ENCODE measurements at places on chromosomes 6 and 20. TPM values are rescaled to one million over a fixed set of nuclear protein-coding genes. Genes with fewer than 3 reads are reported as not detected.

DNA sequence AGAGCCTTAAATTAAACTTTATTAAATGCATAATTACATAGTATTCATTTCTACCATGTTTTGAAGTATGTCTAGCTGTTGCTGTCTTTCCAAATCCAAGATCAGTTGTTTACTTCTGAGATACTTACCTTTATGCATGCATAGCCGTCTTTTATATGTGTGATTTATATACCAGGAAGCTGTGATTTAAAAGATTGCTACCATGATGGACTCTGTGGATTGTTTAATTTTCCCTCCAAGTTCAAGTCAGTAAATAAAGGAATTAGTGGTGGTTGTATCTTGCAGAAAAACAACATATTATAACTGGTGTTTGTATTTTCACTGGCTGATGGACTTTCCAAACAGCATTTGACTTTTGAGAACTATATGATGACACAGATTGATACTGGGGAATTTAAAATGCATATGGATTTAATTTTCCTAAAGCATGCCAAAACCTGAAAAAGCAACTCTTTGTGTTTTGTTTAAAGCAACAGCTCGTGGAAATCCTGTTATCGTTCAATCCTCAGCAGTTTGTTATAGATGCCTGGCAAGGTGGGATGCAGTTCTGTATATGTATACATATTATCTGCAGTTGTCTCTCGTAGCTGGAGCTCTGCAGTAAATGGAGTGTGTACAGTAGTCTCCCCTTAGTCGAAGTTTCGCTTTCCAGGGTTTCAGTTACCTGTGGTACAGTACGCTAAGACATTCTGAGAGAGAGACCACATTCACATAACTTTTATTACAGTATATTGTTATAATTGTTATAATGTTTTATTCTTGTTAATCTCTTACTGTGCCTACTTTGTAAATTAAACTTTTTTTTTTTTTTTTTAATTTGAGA lies 77.1 kb downstream of the CBFA2T2 start:
- H3K27ac ChIP-seq: no peak overlapping the region
- H3K4me1 ChIP-seq: 0 out of 2 replicates have a peak, but pooled peaks cover under 1% of the 10 kb centered on the region
- H3K4me3 ChIP-seq: no peak overlapping the region
- DNase-seq: no peak
- no peaks in the 10 kb centered on the region for H3K27me3 ChIP-seq
- no peaks in the 10 kb centered on the region for H3K36me3 ChIP-seq

GRCh38 chr20:37072293-37073196 lies 23.3 kb downstream of the RBL1 start:
- H3K4me1 ChIP-seq: no peaks in the 10 kb centered on the region
- DNase-seq: no peak
- no peak overlapping the region for H3K4me3 ChIP-seq
- H3K27ac ChIP-seq: no peak overlapping the region

DNA sequence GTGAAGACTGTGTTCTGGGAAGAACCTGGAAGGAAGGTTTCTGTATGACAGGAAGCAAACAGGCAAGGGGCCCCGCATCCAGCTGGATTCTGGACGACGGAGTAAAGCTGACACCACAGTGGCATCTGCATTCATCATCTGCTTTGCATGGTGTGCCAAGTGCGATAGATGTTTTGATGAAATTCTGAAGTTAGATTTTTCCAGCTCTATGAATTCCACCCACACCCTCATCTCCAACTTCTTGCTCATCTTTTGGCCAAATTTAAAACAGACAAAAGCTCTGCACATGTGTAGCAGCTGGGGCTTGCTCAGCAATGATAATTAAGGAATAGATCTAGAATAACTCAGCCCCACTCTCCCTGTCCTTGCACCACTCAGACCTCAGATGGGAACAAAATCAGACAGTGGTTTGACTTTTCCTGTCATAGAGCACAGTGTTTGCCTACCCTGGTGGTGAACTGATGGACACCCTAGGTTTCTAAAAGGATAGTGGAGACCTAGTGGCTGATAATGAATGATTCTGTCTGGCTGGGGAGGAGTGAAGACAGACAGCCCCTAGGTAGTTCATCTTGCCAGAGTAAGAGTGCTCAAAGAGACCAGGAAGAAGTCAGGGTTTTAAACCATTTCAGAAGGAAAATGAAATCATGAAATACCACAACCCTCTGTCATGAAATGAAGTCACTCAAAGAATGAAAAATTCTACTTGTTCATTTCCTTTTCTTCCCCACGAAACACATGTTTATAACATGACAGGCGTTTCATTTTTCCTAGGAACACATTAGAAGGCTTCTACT lies 85.8 kb downstream of the BCAS1 start:
- no peak for DNase-seq
- no peak overlapping the region for H3K27ac ChIP-seq
- H3K4me1 ChIP-seq: no peaks in the 10 kb centered on the region
- no peaks in the 10 kb centered on the region for H3K36me3 ChIP-seq
- no peak overlapping the region for H3K4me3 ChIP-seq

GRCh38 chr6:47160702-47161101 lies 118.6 kb upstream of the ADGRF1 start:
- no peak for DNase-seq
- H3K27ac ChIP-seq: peak overlapping the region; percentile 90
- H3K4me1 ChIP-seq: peaks cover 49% of the 10 kb centered on the region
- H3K36me3 ChIP-seq: peaks cover 20% of the 10 kb centered on the region

Gene FAM217A
- not detected for total RNA-seq

- no peak overlapping the region for H3K4me3 ChIP-seq
- H3K4me1 ChIP-seq: no peaks in the 10 kb centered on the region
- no peak for DNase-seq
- no peaks in the 10 kb centered on the region for H3K36me3 ChIP-seq
- no peak overlapping the region for H3K27ac ChIP-seq
Measured at GRCh38 chr6:111750753-111751673, 122.2 kb downstream of the FYN start.

Gene VSTM2L
- total RNA-seq: 2.3 TPM

Gene SPATS1
- not detected for total RNA-seq

DNA sequence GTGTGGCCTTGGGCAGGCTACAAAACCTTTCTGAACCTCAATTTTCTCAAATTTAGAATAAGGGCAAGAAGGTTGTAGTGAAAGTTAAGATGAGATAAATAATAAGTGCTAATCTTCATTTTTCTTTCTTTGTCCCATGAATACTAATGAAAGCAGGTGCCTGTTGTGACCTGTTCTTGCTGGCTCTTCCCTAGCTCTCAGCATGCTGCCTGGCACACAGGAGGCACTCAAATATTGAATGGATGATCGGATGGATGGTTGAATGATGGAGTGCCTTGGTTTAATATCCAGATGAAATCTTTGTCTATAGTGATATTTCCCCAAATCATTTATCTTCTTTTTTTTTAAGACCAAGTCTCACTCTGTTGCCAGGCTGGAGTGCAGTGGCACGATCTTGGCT lies 15.0 kb downstream of the PBOV1 start:
- H3K27ac ChIP-seq: no peak overlapping the region
- DNase-seq: no peak
- no peaks in the 10 kb centered on the region for H3K4me1 ChIP-seq
- no peaks in the 10 kb centered on the region for H3K27me3 ChIP-seq
- no peaks in the 10 kb centered on the region for H3K36me3 ChIP-seq
- H3K4me3 ChIP-seq: no peak overlapping the region

DNA sequence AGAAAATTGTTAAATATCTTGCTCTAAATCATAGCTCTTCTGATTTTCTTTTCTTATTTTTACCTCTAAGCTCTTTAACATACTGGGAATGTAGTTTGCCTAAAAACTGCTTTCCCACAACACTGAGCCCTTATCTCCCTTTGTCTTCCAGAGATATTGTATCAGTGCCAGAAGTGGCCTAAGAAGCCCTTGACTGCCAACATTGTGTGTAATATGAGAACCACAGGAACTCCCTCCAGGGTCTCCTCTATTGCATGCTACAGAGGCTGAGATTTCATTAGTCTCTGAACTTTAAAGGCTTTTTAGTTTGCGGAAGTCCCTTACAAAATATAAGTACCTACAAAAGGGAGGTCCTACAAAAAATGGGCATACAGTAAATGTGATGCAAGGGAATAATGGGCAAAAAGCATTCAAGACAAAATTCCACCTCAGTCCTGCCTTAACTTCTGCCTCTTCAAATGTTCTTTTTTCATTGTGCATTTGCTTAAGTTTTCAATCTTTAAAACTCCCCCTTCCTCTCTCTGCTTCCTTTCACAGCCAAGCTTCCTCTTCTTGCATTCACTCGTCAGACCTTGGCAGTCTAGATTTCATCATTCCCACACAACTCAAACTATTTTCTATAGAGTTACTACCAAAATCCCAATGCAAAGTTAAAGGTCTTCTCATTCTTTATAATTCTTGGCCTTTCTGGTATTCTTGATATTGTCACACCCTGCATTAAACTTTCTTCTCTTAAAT lies 76.5 kb downstream of the ADGRG6 start:
- no peaks in the 10 kb centered on the region for H3K36me3 ChIP-seq
- H3K4me3 ChIP-seq: no peak overlapping the region
- H3K4me1 ChIP-seq: peaks cover 49% of the 10 kb centered on the region

Gene ACOT13
- total RNA-seq: 79.2 TPM

- H3K4me3 ChIP-seq: peak overlapping the region; percentile 78
- peak overlapping the region; percentile 83 for H3K27ac ChIP-seq
- H3K36me3 ChIP-seq: peaks cover 45% of the 10 kb centered on the region
- H3K27me3 ChIP-seq: no peaks in the 10 kb centered on the region
Measured at GRCh38 chr6:34241351-34242215, 4.9 kb downstream of the HMGA1 start.

GRCh38 chr6:166999884-167000253 lies 672 bp downstream of the CEP43 start:
- peaks cover 16% of the 10 kb centered on the region for H3K36me3 ChIP-seq
- no peaks in the 10 kb centered on the region for H3K27me3 ChIP-seq

DNA sequence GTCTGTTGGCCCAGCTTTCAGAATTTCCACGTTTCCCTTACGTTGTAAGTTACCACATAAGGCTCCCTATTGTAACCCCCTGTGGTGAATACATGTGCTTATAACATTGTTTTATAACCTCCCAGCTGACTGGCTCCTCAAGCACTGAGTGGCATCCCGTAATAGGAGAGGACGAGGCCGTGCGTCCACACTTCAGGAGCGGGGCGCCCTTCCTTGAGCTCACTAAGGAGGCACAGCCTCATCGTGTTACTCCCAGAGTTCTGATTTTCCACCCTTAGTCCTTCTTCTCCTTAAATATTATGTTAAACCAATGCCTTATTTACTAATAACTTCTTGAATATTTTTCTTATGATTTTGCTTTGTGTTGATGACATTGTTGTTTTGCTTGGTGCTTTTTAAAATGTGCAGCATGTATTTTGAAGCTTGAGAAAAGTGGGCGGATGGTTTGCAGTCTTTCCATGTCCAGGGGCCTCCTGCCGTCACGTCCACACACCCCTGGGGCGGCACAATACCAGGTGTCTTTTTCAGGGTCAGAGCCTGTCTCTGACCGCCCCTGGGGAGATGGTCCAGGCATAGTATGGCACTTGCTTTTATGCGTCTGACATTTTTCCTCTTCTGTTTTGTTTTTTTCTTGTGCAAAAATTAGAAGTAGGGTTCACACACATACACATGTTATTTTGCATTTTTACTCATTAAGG lies 181.8 kb downstream of the DLL1 start:
- DNase-seq: no peak
- H3K27ac ChIP-seq: no peak overlapping the region
- no peaks in the 10 kb centered on the region for H3K4me1 ChIP-seq
- H3K27me3 ChIP-seq: peaks cover 95% of the 10 kb centered on the region
- no peak overlapping the region for H3K4me3 ChIP-seq

Gene OR2B6
- 1.5 TPM for total RNA-seq

DNA sequence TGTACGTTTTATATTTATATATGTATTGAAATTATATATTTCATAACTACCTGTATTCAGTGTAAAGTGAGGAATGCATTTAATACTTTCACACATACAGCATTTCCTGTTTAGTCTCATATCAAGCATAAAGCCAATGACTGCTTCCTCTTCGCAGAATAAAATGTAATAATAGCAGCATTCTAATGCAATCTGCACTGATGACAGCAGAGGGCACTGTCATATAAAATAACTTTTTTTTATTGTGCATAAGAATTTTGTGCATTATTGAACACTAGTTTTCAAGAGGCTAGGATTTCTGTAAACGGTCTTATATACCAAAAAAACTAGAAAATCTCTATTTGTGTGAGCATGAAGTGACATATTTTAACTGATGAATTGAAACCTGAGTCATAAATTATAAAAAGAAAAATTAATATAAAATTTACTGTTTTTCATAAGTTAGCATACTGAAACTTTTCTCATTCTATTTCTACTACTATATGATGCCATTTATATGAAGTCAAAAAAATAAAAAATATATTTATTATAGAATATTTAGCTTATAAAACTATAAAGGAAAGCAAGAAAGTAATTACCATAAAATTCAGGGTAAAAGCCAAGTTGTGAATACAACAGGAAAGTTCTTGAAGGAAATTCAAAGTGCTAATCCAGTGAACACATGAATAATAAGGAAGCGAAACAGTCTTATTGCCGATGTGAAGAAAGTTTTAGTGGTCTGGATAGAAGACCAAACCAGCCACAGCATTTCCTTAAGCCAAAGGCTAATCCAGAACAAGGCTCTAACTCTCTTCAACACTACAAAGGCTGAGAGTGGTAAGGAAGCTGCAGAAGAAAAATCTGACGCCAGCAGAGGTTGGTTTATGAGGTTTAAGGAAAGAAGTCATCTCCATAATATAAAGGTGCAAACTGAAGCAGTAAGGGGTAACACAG lies 36.3 kb downstream of the RNF146 start:
- no peaks in the 10 kb centered on the region for H3K27me3 ChIP-seq
- H3K36me3 ChIP-seq: peaks cover 32% of the 10 kb centered on the region
- no peak overlapping the region for H3K27ac ChIP-seq
- H3K4me3 ChIP-seq: no peak overlapping the region
- peak; percentile 18 for DNase-seq

Gene ZSCAN9
- 19.2 TPM for total RNA-seq

GRCh38 chr6:21694168-21694567 lies 100.6 kb downstream of the SOX4 start:
- no peak overlapping the region for H3K4me3 ChIP-seq
- H3K27ac ChIP-seq: no peak overlapping the region
- no peak for DNase-seq
- no peaks in the 10 kb centered on the region for H3K36me3 ChIP-seq

- H3K27me3 ChIP-seq: no peaks in the 10 kb centered on the region
- DNase-seq: no peak
- no peaks in the 10 kb centered on the region for H3K36me3 ChIP-seq
- H3K27ac ChIP-seq: no peak overlapping the region
- H3K4me1 ChIP-seq: peaks cover 13% of the 10 kb centered on the region
Measured at GRCh38 chr6:116215414-116215813, 38.5 kb downstream of the TSPYL4 start.

Gene CDC25B
- 91.0 TPM for total RNA-seq

GRCh38 chr20:61109221-61109805 lies 142.7 kb upstream of the CDH4 start:
- DNase-seq: no peak
- H3K27ac ChIP-seq: no peak overlapping the region
- peaks cover 83% of the 10 kb centered on the region for H3K27me3 ChIP-seq
- no peaks in the 10 kb centered on the region for H3K4me1 ChIP-seq
- H3K36me3 ChIP-seq: no peaks in the 10 kb centered on the region

GRCh38 chr6:23173234-23173633 lies 603.9 kb downstream of the HDGFL1 start:
- H3K27ac ChIP-seq: no peak overlapping the region
- no peaks in the 10 kb centered on the region for H3K27me3 ChIP-seq
- peaks cover 13% of the 10 kb centered on the region for H3K4me1 ChIP-seq
- no peak overlapping the region for H3K4me3 ChIP-seq
- DNase-seq: no peak

- H3K27ac ChIP-seq: no peak overlapping the region
- H3K27me3 ChIP-seq: no peaks in the 10 kb centered on the region
- peaks cover 4% of the 10 kb centered on the region for H3K4me1 ChIP-seq
- no peak overlapping the region for H3K4me3 ChIP-seq
- no peak for DNase-seq
- H3K36me3 ChIP-seq: no peaks in the 10 kb centered on the region
Measured at GRCh38 chr20:23926526-23926880, 47.0 kb upstream of the CST5 start.
